Calu3 (cell line): ENCODE measurements at places on chromosomes 4 and X.

GRCh38 chrX:1466971-1467561, 14.4 kb upstream of the ASMTL start:
- no peak for DNase-seq

DNA sequence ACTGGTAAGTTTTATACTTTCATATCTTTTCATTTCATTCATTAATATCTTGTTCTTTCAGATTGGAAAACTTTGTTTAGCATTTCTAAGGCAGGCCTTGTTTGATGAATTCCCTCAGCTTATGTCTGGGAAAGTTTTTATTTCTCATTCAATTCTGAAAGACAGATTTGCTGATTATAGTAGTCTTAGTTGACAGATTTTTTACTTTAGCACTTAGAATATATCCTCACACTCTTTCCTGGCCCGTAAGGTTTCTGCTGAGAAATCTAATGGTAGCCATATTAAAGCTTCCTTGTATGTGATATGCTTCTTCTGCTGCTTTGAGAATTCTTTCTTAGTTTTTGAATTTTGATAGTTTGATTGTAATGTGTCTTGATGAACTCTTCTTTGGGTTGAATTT, 296.6 kb downstream of the CHIC1 start:
- DNase-seq = no peak

GRCh38 chr4:182015893-182016292, 227.3 kb upstream of the TENM3 start:
- no peak for DNase-seq

GRCh38 chr4:108359986-108360681, 191.4 kb upstream of the LEF1 start:
- DNase-seq = no peak

DNA sequence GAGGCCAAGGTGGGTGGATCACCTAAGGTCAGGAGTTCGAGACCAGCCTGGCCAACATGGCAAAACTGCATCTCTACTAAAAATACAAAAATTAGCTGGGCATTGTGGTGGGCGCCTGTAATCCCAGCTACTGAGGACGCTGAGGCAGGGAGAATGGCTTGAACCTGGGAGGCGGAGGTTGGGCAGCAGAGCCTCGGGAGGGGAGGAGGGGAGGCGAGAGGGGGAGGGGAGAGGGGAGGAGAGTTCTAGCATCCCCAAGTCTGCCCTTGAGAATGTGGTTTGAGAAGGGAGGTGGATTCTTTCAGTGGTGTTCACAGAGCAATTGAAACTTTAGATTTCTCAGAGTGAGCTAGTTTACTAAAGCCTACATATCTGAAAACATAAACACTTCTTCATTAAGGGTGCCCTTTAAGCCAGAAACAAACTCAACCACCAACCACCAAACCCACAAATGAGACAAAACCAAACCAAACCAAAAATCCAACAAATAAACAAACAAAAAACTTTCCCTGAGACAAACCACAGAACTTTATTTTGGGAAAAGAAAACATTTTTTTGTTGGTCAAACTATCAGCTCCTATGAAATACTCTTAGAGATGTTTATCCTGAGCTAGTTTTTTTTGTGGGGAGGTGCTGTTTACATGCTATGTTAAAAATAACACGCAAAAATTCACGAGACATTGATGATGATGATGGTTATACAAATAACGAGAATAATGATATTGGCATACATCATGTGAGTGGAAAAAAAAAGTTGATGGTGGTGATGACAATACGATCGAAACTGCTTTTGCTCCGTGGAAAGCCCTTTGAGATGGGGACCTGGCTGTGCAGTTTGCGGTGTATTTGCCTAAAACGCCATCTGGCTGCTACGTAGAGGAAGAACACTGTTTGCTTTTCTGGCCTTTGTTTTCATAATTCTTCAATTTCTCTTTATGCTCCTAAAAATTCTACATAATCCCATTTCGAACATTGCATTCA, 98.2 kb upstream of the PRKX start:
- peak; percentile 12 for DNase-seq

DNA sequence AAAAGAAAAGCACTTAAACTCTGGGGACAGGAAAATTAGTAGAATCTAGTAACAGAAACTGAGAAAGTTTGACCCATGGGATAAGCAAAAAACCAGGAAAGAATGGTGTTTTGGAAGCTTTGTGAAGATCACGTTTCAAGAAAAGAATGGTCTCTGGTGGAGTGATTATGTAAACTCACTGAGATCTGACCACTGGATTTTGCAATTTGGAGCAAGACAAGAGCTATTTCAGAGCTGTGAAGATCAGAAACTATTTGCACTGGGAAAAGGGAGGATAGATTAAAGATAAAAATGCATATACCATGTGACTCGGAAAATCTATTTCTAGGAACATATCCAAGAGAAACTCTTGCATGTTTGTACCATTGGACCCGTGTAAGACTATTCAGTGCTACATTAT, 4.3 kb downstream of the TMPRSS11D start:
- DNase-seq = no peak

DNA sequence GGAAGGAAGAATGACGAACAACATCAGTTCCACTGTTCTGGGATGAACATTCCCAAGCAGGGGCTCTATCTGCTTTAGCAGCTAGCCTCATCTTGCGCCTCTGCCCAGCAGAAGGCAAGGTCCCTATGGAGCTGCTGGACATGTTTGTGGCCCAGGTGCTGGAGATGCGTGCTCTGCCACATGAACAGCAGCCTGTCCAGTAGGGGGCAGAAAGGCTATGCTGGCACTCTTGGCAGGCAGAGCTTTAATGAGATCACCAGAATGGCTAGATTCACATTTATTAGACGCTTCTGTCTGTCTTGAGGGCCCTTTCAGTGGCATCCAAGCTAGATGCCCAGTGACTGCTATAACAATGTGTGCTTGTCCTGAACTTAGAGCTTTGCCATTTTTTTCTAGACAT, 1826.0 kb downstream of the STIM2 start:
- DNase-seq = no peak

- peak; percentile 69 for DNase-seq
These were observed 9.3 kb downstream of the CETN2 start for GRCh38 chrX:152821145-152821765.

DNA sequence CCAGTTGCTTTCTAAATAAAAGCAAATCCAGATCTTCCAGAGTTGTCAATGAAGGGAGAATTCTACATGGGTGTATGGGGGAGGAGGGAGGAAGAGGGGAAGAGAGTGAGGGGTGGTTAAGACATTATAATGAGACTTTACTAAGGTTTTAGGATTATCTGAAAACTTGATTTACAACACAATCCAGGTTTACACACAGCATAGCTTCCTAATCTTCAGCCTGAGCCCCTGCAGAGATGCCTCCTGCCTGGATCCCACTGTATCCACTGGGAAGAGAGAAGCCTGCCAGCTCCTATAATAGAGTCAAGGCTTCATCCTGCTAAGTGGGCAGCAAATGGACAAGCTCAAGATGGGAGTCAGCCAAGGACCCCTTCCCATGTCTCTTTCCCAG, 85.6 kb upstream of the KIT start:
- DNase-seq = no peak

DNA sequence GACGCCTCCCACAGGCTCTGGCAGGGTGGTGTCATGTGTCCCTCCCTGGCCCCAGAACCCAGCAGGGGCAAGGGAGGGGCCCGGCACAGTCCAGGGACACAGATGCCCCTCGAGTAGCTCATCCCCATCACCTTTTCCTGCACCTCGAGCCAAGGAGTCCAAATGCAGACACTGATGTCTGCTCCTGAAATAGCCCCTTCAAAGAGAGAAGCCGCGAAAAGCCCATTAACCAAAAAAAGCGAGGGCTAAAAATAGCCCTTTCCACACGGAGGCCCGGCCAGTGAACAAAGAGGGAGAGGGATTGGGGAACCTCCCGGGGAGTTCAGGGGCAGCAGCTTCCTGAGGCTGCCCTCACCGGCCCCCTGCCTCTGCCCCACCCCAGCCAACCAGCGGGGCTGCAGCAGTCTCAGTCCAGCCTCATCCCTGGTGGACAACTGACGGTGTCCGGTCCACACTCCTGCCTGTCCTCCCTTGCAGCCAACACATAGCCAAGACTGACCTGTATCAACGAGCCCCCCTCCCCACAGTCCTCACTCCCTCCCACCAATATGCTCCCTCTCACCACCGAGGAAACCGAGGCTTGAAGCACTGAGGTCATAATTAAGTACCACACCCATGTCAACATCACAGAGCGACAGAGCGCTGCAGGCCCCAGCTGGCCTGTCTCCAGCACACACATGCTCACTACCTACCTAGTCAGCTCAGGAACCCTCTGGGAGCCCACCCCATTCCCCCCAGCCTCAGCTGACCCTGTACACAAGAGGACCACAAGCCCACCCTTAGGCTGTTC, 23.9 kb downstream of the WDR1 start:
- DNase-seq = no peak

- DNase-seq = peak; percentile 32
These were observed 12.6 kb downstream of the ELF4 start for GRCh38 chrX:130097507-130098209.

DNA sequence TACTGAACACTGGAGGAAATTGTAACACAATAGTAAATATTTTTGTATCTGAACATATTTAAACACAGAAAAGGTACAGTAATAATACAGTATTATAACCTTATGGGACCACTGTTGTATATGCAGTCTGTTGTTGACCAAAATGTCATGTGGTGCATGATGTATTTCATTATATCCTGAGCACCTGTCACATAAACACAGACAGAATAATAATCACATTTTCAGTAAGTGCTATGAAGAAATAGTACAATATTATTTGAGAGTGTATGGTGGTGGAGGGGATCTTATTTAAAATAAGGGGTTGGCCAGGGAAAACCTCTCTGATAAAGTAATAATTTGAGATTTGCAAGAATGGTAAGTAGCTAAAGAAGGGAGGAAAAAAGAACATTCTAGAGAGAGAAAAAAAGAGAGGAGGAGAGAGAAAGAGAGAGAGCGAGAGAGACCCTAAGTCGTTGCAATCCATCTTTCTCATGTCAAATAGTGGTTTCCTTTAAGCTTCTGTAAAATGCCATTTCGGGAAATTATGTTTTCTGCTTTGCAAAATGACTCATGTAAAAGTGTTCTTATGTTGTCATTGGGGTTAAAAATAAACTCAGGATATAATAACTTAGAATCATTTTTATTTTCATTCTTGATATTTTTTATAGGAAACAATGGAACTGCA, 19.3 kb upstream of the CLNK start:
- no peak for DNase-seq

DNA sequence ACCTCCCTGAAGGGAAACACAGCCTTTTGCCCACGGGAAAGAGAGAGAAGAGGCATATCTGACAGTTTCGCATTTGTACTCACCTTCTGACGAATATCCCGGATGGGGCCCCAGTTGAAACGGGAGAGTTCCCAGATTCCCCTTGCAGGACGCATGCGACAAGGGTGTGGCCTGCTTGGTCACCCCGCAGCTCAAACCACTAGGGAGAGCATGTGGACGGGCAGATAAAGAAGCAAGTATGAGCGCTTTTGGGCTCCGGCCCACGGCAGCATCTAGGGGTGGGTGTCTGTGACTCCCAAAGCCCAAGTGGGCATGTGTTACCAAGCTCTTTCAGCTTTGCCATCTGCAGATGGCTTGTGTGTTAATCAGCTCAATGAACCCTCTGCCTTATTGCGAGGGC, 70.1 kb upstream of the MED14 start:
- DNase-seq = no peak

GRCh38 chrX:20442597-20442996, 175.9 kb upstream of the RPS6KA3 start:
- peak; percentile 87 for DNase-seq

- DNase-seq = no peak
These were observed 12.2 kb downstream of the DOCK11 start for GRCh38 chrX:118507766-118508165.

- no peak for DNase-seq
These were observed 2.7 kb downstream of the JAKMIP1 start for GRCh38 chr4:6197433-6198174.

- DNase-seq = no peak
These were observed 77.9 kb downstream of the PALLD start for GRCh38 chr4:168574581-168575295.

DNA sequence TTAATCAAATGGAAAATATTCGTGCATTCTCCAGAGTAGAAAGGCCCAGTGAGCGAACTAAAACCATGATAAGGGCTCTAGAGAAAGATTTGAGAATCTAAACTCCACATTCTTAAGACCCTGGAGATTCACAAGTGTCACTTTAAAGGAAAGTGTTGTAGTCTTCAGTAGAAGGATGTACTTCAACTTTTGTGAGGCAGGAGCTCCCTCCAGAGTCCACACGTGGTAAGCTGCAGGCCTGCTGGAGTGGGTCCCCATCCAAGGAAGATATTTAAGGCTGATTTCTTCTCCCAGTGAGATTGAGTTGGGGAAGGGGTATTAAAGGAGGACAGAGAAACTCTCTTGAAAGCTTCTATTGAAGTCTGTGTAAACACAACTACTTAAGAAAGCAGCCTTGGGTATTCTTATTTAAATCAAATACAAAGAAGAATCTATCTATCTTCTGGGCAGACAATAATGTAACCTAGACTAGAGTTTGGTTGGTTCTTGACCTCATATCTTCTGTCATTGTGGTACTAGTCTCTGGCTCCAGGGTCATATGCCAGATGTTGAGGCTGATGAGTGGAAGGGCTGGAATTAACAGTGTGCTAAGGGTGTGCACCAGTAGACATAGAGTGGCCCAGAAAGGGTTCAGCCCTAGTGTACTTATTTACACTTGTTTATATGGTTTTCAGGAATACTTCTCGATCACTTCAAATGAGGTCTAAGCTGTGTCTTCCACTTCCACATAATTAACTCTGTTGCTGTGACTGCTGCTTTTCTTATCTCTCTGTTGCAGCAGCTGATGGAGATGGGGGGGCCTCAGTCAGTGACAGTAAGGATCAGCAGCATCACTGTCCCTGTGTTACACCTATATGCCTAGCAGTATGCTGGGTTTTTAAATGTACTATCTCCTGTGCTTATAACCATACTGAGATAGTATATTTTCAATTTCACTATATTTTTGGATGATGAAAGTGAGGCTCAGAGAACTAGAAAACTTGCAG, 76.1 kb downstream of the HMGB2 start:
- peak; percentile 63 for DNase-seq

GRCh38 chr4:40143926-40144508, 52.8 kb upstream of the RHOH start:
- no peak for DNase-seq

GRCh38 chr4:7705593-7705992, 234.1 kb downstream of the AFAP1 start:
- DNase-seq = no peak

DNA sequence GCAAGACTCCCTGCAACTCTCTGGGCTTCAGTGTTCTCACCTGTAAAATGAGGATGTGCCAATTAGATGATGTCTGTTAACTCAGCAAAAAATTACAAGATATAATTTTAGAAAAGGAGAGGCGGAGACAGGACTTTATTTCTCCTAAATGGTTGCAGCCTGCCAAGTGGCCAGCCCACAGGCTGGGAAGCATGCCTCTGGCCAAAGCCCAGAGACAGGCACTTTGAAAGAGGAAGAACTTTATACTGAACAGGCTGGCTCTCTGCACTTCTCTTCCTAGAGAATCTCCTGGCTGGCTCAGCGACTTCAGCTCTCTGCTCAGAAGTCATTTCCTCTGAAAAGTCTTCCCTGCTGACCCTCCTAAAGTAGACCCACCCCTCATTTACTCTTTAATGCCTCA, 3.7 kb downstream of the PRDM5 start:
- no peak for DNase-seq

- DNase-seq = no peak
These were observed 2.5 kb upstream of the PPM1K start for GRCh38 chr4:88286897-88287296.
